ENCODE measurements at places on chromosomes 2 and 18.

- no peak for DNase-seq
These were observed 135.3 kb downstream of the PTGR3 start for GRCh38 chr18:75073654-75074053.

DNA sequence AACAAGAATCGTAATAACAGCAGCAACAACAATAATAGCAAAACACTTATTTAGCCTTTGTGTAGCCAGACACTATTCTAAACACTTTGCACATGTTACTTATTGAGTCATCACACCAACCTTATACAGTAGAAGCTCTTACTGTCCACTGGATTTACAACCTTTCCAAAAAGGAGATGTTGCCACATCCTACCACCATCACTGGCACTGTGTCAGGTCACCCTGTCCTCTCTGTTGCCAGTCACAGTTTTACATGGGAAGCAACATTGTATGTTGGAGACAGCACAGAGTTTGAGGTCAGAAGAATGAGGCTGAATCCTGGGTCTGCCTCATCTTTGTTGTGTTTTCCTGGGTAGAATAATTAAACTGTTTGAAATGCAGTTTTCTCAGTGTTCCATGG, 201.4 kb upstream of the EPAS1 start:
- no peak for DNase-seq

GRCh38 chr2:81334046-81334445, 1029.5 kb upstream of the LRRTM1 start:
- DNase-seq: no peak

DNA sequence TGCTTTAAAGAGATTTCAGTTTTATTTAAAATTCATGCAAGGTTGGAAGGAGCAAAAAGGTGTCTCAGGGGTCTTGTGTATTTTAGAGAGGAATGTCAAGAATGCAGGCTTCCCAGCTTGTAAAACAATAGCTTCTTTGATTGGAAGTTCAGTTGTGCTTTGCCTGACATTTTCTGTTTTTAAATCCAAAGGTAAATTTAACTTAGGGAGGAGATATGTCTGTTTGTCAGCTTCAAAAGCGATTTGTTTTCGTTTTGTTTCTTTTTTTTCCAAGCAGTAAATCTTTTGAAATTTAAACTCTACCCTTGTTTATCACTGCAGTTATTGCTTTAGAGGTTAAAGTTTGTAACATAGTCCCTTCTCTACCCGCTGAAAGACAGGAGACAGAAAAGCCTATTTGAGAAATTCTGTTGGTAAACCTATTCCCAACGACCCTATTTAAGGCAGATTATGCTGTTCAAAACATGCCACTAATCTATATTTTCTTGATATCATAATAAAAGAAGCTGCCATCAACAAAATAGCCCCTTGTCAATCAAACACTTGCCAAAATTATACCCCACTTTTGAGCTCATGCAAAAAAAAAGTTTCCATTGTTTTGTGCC, 639.6 kb downstream of the IRS1 start:
- DNase-seq: no peak

DNA sequence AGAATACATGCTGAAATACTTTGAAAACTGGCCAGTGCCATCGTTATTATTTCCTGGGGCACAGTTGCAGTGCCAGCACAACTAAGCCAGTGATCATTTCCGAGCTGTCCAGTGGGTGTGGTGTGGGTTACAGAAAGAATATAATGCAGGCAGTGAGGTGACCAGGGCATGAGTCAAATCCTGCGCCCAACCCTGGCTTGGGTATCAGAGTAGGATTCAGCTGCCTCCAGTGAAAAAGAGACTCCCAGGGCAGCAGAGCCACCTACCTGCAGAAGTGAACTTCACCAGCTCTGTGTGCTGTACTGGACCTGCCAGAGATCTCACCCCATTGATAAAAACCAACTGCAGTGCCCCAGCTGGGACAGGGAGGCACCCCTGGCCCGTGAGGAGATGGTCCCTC, 18.0 kb downstream of the SLC9A2 start:
- no peak for DNase-seq

Data from activated CD4-positive, alpha-beta T cell treated with anti-CD3 and anti-CD28 coated beads for 4 hours (primary cell).